ENCODE measurements at places on chromosomes 4 and X.
A peak's percentile ranks its signal among the peaks of the same experiment; 100 is the strongest.

GRCh38 chrX:124228849-124229248 is 103.6 kb upstream of the TEX13D start:
- no peak for DNase-seq

DNA sequence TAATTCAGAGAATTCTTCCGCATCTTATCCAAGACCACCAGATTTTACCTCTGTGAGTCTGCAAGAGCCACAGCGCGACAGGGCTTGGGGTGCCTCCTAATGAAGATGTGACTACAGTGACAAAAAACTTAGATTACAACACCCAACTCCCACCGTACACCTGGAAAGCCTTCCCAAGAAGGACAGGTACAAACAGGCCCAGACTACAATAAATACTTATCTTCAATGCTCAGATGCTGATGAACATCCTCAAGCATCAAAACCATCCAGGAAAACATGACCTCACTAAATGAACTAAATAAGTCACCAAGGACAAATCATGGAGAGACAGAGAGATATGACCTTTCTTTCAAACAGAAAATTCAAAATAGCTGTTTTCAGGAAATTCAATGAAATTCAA is 20.8 kb upstream of the ABCG2 start:
- no peak for DNase-seq

DNA sequence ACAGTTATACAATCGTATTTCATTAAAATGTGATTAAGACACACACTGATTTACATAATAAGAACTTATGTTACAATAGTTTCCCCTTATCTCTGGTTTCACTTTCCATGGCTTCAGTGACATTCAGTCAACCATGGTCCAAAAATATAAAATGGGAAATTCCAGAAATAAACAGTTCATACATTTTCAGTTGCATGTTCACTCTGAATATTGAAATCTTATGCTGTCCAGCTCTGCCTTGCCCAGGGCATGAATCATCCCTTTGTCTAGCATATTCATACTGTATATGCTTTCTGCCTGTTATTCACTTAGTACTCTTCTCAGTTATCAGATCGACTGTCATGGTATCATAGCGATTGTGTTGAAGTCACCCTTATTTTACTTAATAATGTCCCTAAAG is 173.8 kb upstream of the DCAF12L2 start:
- DNase-seq: no peak

- no peak for DNase-seq
These were observed 226.1 kb downstream of the SPCS3 start for GRCh38 chr4:176545872-176546271.

DNA sequence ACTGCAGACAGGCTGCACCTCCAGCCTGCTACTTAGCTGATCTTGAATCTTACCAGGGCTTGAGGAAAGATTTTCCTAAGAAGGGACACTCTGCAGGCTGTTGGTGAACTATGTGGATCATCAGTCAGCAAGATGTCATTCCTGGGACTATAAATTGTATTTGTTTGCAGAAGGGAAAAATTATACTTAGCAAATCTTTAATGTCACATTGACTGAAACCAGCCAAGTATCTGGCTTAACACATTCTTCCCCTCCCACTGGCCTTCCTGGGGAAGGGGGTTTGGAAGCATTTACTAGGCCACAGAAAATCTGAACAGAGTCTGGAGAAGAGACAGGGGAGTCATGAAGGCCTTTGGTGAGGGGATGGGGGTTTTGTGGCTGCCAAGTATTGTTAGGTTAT is 156.7 kb upstream of the EOLA2 start:
- DNase-seq: no peak

DNA sequence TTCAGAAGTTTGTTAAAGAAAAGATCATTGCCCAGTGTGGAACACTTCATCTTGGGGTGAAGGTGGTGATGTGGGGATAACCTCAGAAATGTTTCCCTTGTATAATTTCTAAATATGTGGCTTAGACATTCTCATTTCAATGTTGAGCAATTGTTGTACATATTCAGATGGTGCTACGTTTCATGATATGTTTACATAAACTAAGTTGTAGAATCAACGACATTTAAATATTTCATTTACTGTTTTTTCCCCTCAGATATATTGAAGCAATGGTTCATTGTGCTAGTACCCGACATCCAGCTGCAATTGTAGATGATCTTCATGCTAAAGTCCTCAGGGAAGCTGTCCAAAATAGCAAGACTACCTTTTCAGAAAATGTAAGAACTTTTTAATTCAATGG is 92.6 kb downstream of the BLTP1 start:
- DNase-seq: no peak

DNA sequence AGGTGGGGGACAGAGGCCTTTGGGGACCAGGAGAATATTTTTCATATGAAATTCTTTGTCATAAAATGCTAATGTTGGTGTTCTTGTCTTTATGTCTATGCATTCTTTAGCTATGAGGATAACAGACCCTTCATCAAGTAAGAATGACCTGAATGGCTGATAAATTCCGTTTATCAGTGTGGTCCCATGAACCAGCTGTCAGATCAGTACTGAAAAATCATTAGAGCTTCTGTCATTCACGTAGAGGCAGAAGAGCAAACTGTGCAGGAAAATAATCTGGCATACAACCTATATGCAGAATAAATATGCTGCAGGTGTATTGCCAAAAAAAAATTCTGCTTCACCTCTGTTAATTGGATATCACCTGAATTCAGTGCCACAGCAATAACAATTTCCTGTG is 828.6 kb downstream of the ADGRL3 start:
- no peak for DNase-seq

- DNase-seq: no peak
These were observed 125.6 kb downstream of the ARHGAP24 start for GRCh38 chr4:85600501-85600900.

- DNase-seq: no peak
These were observed 102.3 kb downstream of the ENPP6 start for GRCh38 chr4:184115399-184115798.

- no peak for DNase-seq
These were observed 58.4 kb upstream of the PNPLA4 start for GRCh38 chrX:7985568-7985967.

- peak; percentile 28 for DNase-seq
These were observed 149.3 kb downstream of the SOWAHB start for GRCh38 chr4:76748649-76749048.

DNA sequence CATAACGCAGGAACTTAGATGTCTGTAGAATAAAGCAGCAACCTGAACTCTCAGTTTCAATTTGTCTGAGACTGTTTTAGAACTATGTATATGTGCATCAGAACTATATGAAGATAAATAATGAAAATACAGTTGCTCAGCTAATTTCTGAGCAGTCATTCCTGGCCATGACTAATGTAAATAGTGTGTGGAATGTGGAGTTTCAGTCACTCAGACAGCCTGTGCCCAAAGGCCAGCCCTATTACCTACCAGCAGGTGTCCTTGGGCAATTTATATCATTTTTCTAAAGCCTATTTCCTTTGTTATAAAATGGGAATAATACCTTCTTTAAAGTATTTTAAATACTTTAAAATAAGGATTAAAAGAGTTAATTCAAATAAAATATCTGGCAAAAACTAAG is 56.0 kb upstream of the RELL1 start:
- DNase-seq: no peak

DNA sequence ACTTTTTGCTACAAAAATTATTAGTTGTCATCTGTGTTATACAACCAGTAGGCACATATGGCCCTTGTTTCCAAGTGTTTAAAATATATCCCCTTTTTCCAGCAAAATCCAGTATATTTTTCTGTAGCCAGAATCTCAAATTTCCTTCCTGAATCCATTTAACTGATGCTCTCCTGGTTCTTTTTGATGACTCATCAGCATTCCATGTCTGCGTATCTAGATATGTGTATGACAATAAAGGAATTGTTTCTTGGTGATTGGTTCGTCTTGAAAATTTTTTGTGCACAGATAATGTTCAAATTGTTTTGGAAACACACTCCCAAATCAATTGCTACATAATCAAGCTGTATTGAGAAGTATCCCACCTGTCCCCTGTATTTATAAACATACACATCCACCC is 98.3 kb downstream of the ITM2A start:
- no peak for DNase-seq

- DNase-seq: no peak
These were observed 164.2 kb upstream of the GPR101 start for GRCh38 chrX:137198040-137198439.

DNA sequence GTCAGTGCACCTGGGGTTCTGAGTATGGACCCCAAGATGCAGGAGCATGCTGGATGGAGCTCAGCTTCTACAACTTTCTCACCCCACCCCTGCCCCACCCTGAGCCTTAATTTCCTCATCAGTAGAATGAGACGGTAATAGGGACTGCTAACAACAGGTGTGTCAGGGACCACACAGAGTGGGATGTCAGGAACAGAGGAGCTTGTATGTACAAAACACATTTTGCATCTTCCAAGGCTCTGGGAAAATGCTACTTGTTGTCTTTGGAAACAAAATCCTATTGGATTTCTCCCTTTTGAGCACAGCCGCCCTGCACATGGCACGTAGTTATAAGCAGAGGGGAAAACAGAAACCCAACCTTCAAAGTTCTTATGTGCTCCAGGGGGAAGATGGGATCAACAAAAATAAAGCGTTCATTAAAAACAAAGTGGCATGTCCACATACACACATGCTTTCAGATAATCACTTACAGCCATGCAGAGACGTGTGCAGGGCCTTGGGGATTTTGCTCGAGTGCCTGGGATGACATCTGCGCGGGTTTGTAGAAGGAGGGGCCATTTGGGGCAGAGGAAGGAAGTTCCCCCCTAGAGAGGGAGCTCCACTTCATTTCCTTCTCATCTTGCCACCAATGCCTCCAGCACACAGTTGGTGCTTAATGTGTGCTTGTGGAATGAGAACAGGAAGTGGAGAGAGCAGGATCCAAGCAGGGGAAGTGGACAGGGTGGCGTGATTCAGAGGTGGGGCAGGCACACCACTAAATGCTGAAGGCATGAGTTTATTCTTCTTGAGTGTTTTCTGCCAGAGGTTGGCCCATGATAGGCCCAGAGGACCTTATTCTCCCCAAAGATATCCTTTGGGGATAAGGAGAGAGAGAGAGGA is 138.9 kb downstream of the SMIM20 start:
- DNase-seq: no peak
